Cerebellar nuclear complex (tissue), 1 donor: ENCODE measurements at places on chromosomes 6 and 20.

GRCh38 chr6:1144842-1145767 is 166.8 kb upstream of the FOXQ1 start:
- DNase-seq = no peak

DNA sequence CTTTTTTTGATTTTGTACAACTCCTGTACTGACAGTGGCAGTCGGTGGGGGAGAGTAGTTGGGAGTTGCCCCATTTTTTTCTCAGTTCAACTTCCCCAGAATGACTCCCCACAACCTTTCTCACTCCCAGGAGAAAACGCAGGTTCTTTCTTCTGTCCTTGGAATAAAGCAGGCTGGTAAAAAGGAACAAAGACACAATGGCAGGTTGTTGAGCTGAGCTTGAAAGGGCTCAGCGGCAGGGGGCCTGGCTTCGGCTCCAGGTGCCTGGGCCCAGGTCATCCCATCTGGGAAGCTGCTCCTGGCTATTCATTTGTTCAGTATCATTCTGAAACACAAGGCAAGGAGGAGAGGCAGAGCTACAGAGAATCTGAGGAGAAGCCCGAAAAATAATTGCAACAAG is 46.2 kb downstream of the PROKR2 start:
- no peak for DNase-seq

DNA sequence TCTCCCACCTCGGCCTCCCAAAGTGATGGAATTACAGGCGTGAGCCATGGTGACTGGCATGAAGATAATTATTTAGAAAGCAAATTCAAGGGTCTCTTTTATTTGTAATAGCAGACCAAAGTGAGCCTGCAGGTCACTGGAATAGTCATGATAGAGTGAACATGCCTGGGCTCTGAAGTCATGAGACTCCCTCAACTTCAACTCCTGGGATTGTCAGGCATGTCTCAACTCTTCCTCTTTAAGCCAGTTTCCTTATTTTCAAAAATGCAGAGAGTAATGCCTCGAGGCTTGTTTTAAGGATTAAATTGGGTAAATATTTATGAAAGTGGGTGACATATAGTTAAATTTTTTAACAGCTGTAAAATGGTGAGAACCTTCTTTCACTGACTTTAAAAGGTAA is 22.7 kb upstream of the HECA start:
- DNase-seq = no peak

DNA sequence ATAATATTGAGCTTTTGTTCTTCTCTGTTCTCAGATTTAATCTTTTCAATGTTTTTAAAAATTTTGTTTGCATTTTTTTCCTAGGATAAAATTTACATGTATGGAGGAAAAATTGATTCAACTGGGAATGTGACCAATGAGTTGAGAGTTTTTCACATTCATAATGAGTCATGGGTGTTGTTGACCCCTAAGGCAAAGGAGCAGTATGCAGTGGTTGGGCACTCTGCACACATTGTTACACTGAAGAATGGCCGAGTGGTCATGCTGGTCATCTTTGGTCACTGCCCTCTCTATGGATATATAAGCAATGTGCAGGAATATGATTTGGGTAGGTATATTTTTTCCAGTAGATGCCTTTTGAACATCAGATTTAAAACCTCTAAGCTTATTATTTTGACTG is 89.8 kb downstream of the ATRN start:
- DNase-seq = no peak

- DNase-seq = no peak
These were observed 35.5 kb upstream of the ADTRP start for GRCh38 chr6:11814106-11814505.
